ENCODE measurements at places on chromosomes 2 and 18.

DNA sequence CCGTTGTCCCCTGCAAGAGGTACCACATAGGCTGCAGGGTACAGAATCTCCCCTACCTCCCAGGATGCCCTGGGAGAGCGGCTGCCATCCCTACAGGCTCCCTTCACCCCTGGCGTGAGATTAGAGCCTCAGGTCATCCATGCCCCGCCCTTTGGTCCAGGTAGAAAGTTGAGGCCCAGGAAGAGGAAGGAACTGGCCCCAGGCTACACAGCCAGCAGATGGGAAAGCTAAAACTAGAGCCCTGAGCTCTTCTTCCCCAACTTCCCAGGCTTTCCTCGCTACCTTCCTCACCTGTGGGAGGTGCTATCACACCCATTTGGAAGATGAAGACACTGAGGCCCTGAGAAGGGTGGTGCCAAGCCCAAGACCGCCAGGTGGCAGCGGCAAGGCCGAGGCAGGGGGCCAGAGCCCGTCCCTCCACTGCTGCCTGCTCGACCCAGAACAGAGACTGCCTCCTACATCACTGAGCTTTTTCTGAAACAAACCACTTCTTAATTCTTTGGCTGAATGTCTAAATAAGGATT lies 25.8 kb downstream of the CIB4 start:
- no peak for DNase-seq

GRCh38 chr18:12121175-12122042 lies 27.8 kb downstream of the ANKRD62 start:
- no peak for DNase-seq

GRCh38 chr18:49802623-49803022 lies 10.7 kb downstream of the ACAA2 start:
- DNase-seq: no peak

DNA sequence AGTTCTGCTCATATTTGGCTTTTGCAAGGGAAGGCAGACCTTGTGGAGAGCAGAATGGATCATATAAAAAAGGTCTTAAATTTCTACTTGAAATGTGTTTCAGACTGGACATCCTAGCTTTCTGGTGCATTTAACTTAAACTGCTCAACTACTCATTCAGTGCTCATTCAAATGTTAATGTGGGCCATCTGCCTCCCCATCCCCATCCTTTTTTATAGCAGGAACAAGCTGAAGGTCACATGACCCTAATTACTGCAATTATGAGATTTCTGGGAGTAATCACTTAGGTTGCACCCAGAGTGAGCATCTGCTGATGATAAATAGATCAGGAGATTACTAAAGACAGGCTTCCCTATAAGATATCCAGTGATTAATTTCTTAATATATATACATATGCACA lies 96.1 kb downstream of the MAP2 start:
- DNase-seq: no peak

GRCh38 chr2:11155381-11156035 lies at the start of gene SLC66A3:
TSS of gene SLC66A3 (plus strand) at chr2:11155467. CDS start at chr2:11155547, 80 bp downstream.
- DNase-seq: peak; percentile 78

- no peak for DNase-seq
Observed at GRCh38 chr2:6800553-6800952, 65.2 kb downstream of the CMPK2 start.

All from AML-193 (cell line).